ENCODE measurements at places on chromosomes 2 and 18.

GRCh38 chr2:168006498-168006897 is 240.9 kb downstream of the STK39 start:
- peaks cover 11% of the 10 kb centered on the region for H3K4me1 ChIP-seq
- H3K27me3 ChIP-seq: no peaks in the 10 kb centered on the region
- H3K4me3 ChIP-seq: no peak overlapping the region
- ATAC-seq: no peak
- H3K36me3 ChIP-seq: peaks cover 50% of the 10 kb centered on the region

GRCh38 chr2:6224267-6224666 is 532.1 kb downstream of the SOX11 start:
- H3K36me3 ChIP-seq: no peaks in the 10 kb centered on the region
- no peak overlapping the region for H3K27ac ChIP-seq
- ATAC-seq: peak; percentile 83
- peaks cover 20% of the 10 kb centered on the region for H3K4me1 ChIP-seq

- no peaks in the 10 kb centered on the region for H3K27me3 ChIP-seq
- no peak overlapping the region for H3K27ac ChIP-seq
- H3K4me3 ChIP-seq: no peak overlapping the region
- no peaks in the 10 kb centered on the region for H3K4me1 ChIP-seq
- no peaks in the 10 kb centered on the region for H3K36me3 ChIP-seq
Observed at GRCh38 chr2:80053522-80054345, 250.8 kb downstream of the LRRTM1 start.

DNA sequence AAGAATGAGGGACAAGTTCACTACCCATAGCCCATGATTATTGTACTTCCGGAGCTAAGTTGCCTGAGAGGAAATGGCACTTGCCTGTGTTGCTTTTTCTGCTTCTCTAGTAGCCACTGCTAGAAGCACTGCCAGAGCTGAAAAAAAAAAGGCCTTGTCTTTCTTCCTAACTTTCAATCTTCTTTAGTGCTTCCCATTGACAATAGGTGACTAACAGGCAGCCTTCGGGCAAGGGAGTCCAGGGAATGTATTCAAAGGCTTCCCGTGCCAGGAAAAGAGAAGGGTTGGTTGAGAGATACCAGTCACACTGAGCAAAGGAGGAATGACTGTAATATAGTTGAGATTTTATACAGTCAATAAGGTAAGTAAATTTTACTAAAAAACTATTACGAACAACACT is 242.0 kb downstream of the CALCRL start:
- ATAC-seq: no peak
- no peaks in the 10 kb centered on the region for H3K4me1 ChIP-seq
- H3K4me3 ChIP-seq: no peak overlapping the region
- H3K27me3 ChIP-seq: no peaks in the 10 kb centered on the region
- H3K36me3 ChIP-seq: no peaks in the 10 kb centered on the region

DNA sequence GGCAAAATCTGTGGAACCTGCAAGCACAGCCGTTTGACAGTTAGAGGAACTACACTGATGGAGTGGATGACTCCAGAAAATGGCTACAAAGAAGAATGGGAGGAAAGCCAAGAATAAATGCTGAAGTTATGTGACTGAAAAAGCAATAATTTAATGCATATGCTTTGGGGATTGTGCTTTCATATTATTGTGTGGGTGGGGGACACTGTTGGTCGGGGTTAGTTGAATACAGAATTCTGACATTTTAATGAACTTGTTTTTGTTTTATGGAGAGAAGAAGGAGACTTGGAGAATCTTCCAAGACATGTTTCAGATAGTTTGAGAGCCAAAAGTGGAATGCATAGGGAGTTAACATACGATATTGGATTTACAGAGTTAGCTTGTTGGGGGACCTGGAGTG is 68.5 kb downstream of the NRP2 start:
- H3K4me1 ChIP-seq: no peaks in the 10 kb centered on the region
- peaks cover 4% of the 10 kb centered on the region for H3K36me3 ChIP-seq
- no peak overlapping the region for H3K27ac ChIP-seq

- H3K4me1 ChIP-seq: peaks cover 73% of the 10 kb centered on the region
- no peaks in the 10 kb centered on the region for H3K36me3 ChIP-seq
- H3K27ac ChIP-seq: peak overlapping the region; percentile 16
- no peak for ATAC-seq
- H3K4me3 ChIP-seq: peak overlapping the region; percentile 6
Observed at GRCh38 chr2:218882461-218882816, 1.8 kb downstream of the WNT10A start.

- no peak overlapping the region for H3K4me3 ChIP-seq
- peaks cover 2% of the 10 kb centered on the region for H3K27me3 ChIP-seq
- no peaks in the 10 kb centered on the region for H3K36me3 ChIP-seq
- no peaks in the 10 kb centered on the region for H3K4me1 ChIP-seq
- H3K27ac ChIP-seq: no peak overlapping the region
Observed at GRCh38 chr2:180695586-180696401, 284.6 kb upstream of the UBE2E3 start.

GRCh38 chr2:68385220-68385906 is 20.3 kb downstream of the PLEK start:
- peaks cover 82% of the 10 kb centered on the region for H3K4me1 ChIP-seq
- peak overlapping the region; percentile 42 for H3K4me3 ChIP-seq
- peak overlapping the region; percentile 58 for H3K27ac ChIP-seq

DNA sequence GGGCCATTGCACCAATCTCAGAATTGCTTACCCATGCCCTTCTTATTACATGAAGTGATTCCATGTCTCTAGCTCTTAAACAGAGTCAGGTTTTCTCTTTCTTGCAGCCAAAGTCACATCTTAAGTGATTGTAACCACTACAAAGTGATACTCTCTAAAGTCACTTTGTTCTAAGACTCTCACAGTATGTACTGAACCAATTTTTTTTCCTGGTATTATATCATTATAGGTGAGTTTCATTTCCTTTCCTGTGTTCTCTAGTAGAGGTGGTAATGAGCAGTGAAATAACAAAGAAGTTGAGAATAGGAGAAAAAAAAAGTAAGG is 66.3 kb upstream of the DARS1 start:
- H3K27me3 ChIP-seq: no peaks in the 10 kb centered on the region
- H3K27ac ChIP-seq: peak overlapping the region; percentile 80
- ATAC-seq: no peak
- no peak overlapping the region for H3K4me3 ChIP-seq
- H3K36me3 ChIP-seq: peaks cover 2% of the 10 kb centered on the region
- peaks cover 65% of the 10 kb centered on the region for H3K4me1 ChIP-seq

- no peak for ATAC-seq
- H3K27me3 ChIP-seq: no peaks in the 10 kb centered on the region
- H3K4me3 ChIP-seq: no peak overlapping the region
- H3K36me3 ChIP-seq: no peaks in the 10 kb centered on the region
- no peaks in the 10 kb centered on the region for H3K4me1 ChIP-seq
- no peak overlapping the region for H3K27ac ChIP-seq
Observed at GRCh38 chr2:204072443-204073324, 136.1 kb downstream of the ICOS start.

DNA sequence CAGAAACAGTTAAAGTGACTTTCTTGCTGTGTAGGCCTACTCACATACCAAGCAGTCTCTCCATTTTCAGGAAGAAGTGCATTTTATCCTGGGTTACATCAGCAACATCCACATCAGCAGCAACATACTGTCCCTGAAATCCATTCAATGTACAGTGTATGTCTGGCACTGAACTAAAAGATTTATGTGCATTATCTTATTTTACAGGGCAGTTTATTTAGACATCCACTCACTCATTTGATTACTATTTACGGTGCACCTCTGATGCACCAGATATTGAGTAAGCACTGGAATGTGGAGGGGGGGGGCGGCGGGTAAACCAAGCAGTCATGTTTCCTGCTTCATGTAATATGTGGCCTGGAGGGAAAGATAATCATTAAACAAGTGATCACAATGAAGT is 1128.2 kb downstream of the BCL11A start:
- H3K27ac ChIP-seq: no peak overlapping the region
- H3K4me3 ChIP-seq: no peak overlapping the region
- H3K4me1 ChIP-seq: no peaks in the 10 kb centered on the region
- no peak for ATAC-seq
- no peaks in the 10 kb centered on the region for H3K27me3 ChIP-seq
- no peaks in the 10 kb centered on the region for H3K36me3 ChIP-seq

- H3K27me3 ChIP-seq: peaks cover 46% of the 10 kb centered on the region
- H3K4me3 ChIP-seq: no peak overlapping the region
- peaks cover 7% of the 10 kb centered on the region for H3K4me1 ChIP-seq
- no peak for ATAC-seq
Observed at GRCh38 chr2:39620067-39620466, 45.6 kb upstream of the TMEM178A start.

GRCh38 chr2:148829618-148830017 is 45.4 kb upstream of the KIF5C start:
- no peak overlapping the region for H3K4me3 ChIP-seq
- H3K27ac ChIP-seq: no peak overlapping the region
- no peak for ATAC-seq
- peaks cover 9% of the 10 kb centered on the region for H3K27me3 ChIP-seq
- H3K36me3 ChIP-seq: peaks cover 6% of the 10 kb centered on the region

- no peaks in the 10 kb centered on the region for H3K36me3 ChIP-seq
- no peak for ATAC-seq
- H3K4me3 ChIP-seq: no peak overlapping the region
- no peaks in the 10 kb centered on the region for H3K27me3 ChIP-seq
Observed at GRCh38 chr18:6719098-6719846, 10.2 kb upstream of the ARHGAP28 start.

DNA sequence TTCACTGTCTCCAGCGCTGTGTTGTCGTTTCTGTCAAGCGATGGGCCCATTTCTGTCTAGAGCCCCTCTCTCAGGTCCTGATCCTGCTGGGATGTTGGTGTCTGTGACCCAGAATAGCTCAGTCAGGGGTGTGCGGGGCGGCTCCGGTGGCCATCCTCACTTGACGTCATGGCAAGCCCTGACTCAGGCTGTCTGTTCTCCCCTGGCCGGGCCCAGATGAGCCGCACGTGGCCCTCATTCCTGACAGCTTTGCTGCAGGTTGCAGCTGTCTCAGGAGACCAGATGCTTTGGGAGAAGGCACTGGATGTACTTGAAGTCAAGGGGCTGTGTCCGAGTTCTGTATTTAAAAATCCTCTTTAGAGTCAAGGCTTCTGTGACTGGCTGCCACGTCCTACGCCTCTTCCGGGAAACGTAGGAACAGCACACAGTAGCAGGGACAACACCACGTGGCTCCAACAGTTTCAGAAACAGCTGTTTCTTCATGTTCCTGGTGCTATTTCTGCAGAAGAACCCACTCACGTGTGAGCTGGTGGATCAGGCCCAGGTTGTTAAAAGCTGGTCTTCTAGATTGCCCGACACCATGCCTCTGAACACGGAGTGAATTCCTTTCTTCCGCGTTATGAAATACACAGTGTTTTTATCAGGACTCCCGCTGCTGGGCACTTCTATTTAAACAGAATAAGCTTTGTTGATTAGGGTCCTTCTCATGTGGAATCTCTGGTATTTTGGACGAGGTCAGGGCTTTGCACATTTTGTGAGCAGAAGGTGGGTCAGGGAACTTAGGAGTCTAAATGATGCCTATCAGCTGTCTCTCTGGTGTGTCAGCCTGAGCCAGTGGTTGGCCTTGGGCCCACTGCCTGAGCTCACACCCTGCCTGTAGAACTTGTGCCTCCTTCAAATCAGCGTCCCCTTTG is 28.3 kb upstream of the NTSR2 start:
- no peak for ATAC-seq
- H3K27me3 ChIP-seq: no peaks in the 10 kb centered on the region
- peaks cover under 1% of the 10 kb centered on the region for H3K4me1 ChIP-seq

GRCh38 chr2:4140281-4140970 is 437.1 kb downstream of the DCDC2C start:
- H3K27ac ChIP-seq: no peak overlapping the region
- ATAC-seq: no peak
- H3K36me3 ChIP-seq: no peaks in the 10 kb centered on the region
- H3K4me3 ChIP-seq: no peak overlapping the region
- no peaks in the 10 kb centered on the region for H3K4me1 ChIP-seq
- H3K27me3 ChIP-seq: no peaks in the 10 kb centered on the region

DNA sequence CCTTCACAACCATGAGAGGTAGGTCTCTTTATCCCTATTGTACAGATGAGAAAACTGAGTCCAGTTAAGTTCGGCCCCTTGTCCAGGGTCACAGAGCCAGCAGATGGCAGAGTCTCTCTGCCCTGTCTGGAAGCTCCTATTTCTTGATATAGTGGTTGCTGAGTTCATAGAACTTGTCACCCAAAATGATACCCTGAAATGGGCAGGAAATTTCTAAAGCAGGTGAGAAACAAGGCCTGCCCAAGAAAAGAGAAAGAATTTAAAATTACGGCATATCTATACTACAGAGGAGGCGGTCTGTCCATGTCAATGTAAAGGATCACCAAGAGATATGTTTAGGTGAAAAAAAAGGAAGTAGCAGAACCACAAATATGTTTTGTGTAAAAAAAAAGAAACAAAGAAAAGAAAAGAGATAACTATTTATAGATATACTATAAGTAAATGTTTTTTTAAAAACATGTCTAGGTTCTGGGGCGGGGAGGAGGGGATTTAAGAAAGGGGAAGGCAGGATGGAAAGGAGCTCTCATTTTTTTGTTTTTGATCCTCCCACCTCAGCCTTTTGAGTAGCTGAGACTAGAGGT is 39.8 kb downstream of the MYO7B start:
- H3K4me1 ChIP-seq: peaks cover 51% of the 10 kb centered on the region
- no peak for ATAC-seq
- no peak overlapping the region for H3K4me3 ChIP-seq
- peak overlapping the region; percentile 75 for H3K27ac ChIP-seq
- H3K27me3 ChIP-seq: no peaks in the 10 kb centered on the region
- H3K36me3 ChIP-seq: no peaks in the 10 kb centered on the region

- H3K4me1 ChIP-seq: peaks cover 13% of the 10 kb centered on the region
- H3K27me3 ChIP-seq: no peaks in the 10 kb centered on the region
- H3K4me3 ChIP-seq: no peak overlapping the region
- H3K36me3 ChIP-seq: no peaks in the 10 kb centered on the region
- no peak for ATAC-seq
Observed at GRCh38 chr2:37337620-37338280, 6.7 kb upstream of the QPCT start.

DNA sequence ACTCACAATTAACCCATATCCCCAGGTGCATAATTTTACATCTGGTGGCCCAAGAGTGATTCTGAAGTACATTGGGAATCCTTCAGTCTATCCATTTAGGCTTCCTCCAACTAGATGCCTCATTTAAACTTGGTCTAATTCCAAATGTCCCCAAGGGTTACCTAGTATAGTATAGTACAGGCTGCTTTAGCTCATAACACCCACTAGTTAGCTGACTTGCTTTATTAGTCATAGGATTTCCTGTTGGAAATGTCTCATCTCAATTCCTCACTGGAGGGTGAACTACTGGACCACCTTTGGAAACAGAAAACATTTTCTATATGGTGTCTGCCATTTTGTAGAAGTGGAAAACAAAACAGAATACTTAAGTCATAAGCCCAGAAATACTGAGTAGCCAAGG is 202.5 kb upstream of the SESTD1 start:
- no peak overlapping the region for H3K27ac ChIP-seq
- H3K4me3 ChIP-seq: no peak overlapping the region
- H3K27me3 ChIP-seq: peaks cover 30% of the 10 kb centered on the region
- no peaks in the 10 kb centered on the region for H3K4me1 ChIP-seq
- H3K36me3 ChIP-seq: no peaks in the 10 kb centered on the region
- no peak for ATAC-seq

All from stimulated activated memory B cell treated with anti-CD40 and anti-IgM and Interleukin-4, amounts not matched to agents 10 μg/mL and 1 μg/mL and 100 μg/mL, for 72 hours (primary cell).